T-cell (primary cell): ENCODE measurements at places on chromosomes 2 and 18.
A peak's percentile ranks its signal among the peaks of the same experiment; 100 is the strongest.

DNA sequence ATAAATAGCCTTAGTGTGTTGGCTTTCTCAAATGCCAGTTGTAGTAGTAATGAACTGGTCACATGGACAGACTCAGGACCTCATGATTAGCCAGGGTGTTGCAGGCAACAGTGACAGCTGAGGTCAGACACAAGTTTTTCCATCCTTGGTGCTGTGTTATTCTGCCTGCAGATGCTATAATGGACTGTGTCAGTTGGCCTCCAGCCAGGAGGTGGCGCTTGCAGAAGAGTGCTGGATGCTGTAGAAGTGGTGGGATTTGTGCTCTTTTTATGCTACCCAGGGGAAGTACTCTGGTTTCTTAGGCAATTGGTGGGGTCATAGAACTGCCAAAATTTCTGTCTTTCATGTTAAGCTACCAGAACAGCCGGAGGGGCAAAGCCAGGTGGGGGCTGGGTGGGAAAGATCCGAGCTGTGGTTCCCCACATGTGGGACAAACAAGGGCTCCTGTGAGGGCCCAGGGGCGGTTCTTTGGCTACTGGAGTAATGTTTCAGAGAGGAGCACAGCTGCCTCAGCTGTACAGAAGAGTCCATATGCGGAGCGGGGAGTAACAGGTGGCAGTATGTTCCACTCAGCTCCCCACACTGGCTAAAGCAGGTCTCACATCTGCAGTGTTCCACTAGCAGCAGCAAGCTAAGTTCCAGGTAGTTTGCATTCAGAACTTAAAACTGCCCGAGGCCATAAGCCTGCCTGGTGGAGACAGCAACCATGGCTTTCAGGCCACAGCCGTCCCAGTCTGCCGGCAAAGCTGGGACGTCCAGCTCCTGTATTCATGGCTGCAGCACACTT lies 104.4 kb downstream of the GULP1 start:
- no peak for DNase-seq

- DNase-seq = no peak
Observed at GRCh38 chr2:48512571-48512970, 17.4 kb upstream of the STON1 start.

- DNase-seq = no peak
Observed at GRCh38 chr2:218992703-218993344, 398 bp downstream of the CRYBA2 start.

DNA sequence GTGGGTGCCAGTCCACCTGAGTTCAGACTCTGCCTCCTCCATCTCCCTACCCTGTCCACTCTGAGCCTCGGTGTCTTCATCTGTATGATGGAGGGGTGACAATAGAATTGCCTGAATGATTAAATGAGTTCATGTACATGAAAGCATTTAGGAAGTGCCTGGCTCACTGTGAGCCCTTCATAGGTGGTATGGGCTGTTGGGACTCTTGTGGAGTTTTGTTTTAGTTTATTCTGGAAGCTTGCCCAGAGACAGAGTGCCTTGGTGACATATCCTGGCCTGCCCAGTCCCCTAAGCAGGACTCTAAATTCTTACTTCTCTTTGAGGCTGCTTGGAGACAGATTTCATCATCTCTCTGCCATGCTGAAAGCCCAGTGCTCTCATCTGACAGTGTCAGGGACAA lies 24.5 kb upstream of the GIGYF2 start:
- DNase-seq = no peak

GRCh38 chr2:205055251-205055650 lies 510.0 kb downstream of the PARD3B start:
- no peak for DNase-seq

DNA sequence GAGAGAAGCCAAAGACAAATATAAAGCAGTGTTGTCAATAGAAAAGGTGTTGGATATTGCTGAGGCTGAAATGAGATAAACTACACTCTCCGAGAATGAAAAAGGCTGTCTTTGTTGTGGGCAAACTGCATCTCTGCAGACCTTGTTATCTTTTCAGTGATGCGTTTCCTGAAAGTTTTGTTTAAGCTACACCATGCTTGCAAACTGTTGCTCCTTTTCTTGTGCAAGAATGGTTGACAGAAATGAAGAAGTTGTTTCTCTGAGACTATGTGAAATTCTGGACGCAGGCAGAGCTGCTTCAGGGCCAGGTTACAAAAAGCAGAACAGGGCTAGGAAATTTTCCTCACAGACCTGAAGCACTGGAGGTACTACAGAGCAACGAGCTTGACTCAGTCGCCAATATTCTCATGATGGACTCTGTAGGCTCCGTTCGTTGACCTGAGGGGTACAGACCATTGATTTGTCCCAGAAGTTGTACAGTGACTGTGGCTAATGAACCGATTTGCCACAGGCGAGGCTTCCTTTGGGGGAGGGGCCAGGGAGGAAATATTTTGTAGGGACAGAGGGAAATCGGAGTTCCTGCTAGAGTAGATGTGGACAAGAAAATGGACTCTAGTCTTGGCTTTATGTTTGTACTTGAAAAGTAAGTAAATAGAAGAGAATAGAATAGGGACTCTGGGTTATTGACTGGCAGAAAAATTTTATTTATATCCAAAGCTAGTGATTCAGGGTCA lies 3.5 kb upstream of the ATL2 start:
- no peak for DNase-seq

DNA sequence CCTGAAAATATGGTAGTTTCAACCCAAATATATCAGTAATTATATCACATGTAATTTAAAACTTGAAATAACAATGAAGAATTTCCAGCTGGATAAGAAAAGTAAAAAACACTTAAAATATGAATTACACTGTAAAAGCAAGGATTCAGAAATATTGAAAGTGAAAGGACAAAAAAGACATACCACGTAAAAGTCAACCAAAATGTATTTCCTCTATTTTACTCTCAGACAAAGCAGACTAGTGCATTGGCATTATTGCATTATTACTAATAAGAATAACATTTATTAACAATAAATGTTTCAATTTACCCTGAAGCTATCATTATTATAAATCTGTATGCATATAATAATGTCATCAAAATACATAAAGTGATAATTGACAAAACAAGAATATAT lies 445.1 kb upstream of the TRIB2 start:
- DNase-seq = no peak

DNA sequence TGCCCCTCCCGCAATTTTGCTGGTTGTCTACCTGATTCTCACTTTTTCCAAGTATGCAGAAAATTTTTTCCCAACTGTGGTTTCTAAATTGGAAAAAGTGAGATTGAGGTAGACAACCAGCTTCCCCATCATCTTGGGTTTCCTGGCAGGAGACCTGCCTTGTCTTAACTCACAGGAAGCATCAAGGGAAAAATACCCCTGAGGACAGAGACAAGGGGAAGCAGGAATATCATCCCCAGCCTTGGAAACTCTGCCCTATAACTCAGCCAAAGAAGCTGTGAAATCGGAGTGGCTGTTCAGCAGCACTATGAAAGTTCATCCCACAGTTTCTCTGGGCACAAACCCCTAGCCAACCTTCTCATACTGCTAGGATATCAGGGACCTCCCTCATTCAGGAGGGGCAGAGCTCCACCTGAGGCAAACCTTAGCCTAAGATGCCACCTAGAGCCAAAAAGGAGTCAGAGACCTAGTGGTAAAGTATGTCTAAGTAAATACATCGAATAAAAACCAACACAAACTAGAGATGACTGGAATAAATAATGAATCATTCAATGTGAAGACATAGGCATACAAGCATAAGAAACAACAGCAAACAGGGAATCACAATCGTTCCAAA lies 68.2 kb downstream of the ZSWIM2 start:
- no peak for DNase-seq

- no peak for DNase-seq
Observed at GRCh38 chr2:42142547-42143184, 26.5 kb upstream of the EML4 start.

GRCh38 chr2:26605195-26605998 lies 35.8 kb downstream of the CIB4 start:
- DNase-seq = peak; percentile 13

- no peak for DNase-seq
Observed at GRCh38 chr2:198630384-198630783, 826.0 kb downstream of the PLCL1 start.

GRCh38 chr2:100632759-100633158 lies 70.0 kb downstream of the PDCL3 start:
- DNase-seq = no peak

DNA sequence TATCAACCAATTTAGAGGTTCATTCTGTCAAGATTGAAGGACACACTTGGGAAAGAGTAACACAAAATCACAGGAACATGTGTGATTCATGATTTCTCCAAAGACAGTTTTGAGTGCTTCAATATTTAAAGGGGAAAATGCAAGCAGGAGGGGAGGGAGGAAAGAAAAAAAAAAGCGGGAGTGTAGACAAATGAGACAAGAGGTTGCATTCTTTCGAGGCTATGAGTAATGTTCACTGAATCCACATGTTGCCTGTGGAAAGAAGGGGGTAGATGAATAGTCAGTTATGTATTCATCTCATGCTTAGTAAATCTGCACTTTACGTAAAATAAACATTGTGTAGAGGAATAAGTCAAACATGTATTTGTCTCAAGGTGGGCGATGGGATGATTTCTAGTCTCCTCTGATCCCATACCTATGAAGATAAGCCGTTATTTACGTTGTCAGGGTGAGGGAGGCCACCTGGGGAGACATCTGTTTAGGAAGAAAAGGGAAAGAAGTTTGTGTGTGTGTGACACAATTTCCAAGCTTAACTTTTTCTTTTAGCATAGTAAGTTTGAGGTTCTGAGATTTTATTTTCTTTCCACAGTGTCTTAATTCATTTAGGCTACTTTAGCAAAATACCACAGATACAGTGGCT lies 211.0 kb upstream of the ZC3H15 start:
- no peak for DNase-seq

DNA sequence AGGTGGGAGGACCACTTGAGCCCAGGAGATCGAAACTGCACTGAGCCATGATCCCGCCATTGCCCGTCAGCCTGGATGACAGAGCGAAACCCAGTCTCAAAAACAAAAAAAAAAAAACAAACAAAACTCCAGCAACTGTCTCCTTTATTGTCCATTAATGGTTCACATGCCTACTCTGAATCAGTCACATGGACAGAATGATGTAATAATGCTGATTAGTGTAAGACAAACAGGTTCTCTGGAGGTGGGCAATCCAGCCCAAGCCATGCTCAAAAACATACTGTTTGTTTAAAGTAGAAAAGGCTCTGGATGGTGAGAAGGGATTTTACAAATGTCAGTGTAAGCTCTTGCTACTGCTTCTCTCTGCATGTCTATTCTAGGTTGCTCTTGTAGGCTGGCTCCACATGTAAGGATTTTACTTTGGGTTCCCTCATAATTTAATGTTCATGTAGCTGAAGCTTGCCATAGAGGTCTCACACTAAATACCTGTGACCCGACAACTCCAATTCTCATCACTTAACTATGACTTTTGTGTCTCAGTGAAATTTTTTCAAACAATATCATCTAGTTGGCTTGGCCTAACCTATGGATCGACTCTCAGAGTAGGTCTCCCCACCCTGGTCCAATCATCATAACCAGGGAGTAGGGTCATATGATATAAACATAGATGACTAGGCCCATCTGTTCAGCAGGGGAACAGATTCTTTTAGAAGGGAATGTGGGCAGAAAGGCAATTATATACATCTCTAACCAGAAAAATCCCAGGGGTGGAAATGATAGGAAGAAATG lies 83.9 kb upstream of the SLC39A10 start:
- DNase-seq = no peak

DNA sequence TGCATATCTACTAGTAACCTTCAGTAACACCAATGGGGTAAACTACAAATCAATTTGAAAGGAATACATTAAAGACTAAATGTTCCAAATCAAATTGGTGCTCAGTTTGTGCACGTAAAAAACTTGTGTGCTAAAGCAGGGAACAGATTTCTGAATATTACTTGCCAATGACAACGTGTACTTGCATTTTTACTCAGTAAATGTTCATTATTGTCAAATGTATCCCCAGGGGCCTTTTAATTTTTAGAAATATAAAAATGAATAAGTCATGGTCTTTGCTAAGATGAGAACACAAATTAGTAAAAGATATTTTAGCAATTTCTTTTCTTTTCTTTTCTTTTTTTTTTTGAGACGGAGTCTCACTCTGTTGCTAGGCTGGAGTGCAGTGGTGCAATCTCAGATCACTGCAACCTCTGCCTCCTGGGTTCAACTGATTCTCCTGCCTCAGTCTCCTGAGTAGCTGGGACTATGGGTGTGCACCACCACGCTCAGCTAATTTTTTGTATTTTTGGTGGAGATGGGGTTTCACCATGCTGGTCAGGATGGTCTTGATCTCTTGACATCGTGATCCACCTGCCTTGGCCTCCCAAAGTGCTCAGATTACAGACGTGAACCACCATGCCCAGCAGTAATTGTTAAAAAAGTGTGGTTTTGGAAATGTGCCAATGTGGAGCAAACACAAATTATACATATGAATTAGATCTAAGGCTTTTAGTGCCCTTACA lies 52.6 kb downstream of the PMAIP1 start:
- no peak for DNase-seq

DNA sequence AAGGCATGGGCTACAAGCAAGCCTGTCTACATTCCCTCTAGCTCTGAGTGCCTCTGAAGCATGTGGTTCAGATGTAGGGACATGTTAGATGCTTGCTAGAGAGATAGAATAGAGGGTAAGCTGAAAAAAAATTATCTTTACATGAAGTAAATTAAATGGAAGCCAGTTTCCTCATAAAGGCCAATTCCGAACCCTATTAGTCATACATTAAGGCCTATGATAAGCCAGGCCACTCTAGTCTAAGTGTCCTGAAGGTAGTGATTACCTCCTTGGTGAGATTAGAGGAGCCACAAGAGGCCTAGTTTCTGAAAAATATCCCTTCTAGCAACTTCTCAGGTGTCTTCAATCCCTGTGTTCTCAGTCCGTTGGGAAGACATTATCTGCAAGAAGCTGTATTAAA lies 72.4 kb upstream of the NPAS2 start:
- DNase-seq = no peak

DNA sequence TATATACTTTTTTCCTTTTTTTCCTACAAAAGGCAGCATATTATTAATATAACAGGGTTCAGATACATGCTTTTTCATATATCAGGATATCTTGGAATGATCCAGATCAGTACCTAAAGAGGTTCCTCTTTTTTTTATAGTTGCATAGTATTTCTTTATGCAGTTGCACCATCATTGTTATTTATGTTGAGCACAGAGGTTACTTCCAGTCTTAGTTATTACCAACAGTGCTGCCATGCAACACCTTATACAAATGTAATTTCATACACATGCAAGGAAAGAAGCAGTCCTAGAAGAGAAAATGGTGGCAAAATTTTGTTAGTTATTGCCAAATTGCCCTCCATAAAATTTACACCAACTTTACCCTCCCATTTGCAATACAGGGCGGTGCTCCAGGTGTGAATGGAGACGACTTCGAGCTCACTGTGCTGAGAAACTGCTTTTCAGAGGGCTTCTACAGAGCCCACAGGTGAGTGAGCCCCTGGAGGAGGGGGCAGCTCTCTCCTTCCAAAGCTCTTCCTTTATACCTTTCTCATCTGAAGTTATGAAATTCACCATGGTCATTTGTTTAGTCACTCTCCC lies 30.0 kb upstream of the KCMF1 start:
- no peak for DNase-seq

GRCh38 chr2:135182190-135182589 lies 130.1 kb downstream of the RAB3GAP1 start:
- DNase-seq = no peak

GRCh38 chr2:10457846-10458598 lies 9.9 kb upstream of the ODC1 start:
- no peak for DNase-seq
